LNCaP clone FGC (cell line): ENCODE measurements at places on chromosomes 16 and 17.

- DNase-seq: no peak
Measured at GRCh38 chr17:36938566-36939051, 1.3 kb downstream of the LHX1 start.

GRCh38 chr16:25627641-25628040 lies 64.1 kb upstream of the HS3ST4 start:
- DNase-seq: no peak

- no peak for DNase-seq
Measured at GRCh38 chr16:86515413-86515776, 5.1 kb downstream of the FOXF1 start.

DNA sequence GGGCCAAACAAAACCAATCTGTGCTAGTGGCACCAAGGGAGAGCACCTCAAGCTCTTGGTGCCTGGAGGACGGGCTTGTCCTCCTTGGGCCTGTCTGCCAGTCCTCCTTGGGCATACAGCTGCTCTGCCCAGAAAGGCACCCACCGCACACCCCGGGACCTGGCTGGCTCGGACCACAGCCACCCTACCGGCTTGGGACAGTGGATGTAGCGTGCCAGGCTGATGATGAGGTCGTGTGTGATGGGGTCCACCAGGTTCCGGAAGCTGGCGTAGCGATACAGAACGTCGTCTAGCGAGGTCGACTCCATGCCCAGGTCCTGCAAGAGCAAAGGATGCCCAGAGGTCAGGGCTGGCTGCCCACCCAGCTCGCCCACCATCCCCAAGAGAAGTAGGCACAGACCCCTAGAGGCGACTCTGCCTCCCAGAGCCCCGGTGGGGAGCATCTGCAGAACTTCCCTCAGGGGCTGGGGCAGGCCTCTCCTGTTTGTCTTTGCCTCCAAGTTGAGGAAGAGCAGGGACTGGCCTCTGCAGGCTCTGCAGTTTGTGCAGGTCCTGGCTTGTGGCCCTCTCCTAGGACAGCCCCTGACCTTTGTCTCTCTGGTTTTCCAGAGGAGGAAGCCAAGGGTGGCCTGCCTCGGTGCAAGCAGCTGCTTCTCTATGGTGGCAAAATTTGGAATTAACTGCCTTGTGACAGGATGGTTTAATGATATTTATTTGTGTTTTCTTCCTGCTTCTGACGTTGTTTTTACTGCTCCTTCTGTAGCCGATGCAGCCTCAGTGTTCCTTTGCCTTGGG lies 29.7 kb downstream of the LRRC75A start:
- DNase-seq: no peak

GRCh38 chr16:72848759-72849664 lies 198.9 kb downstream of the ZFHX3 start:
- peak; percentile 65 for DNase-seq

- no peak for DNase-seq
Measured at GRCh38 chr17:9148905-9149525, 127.7 kb downstream of the NTN1 start.

DNA sequence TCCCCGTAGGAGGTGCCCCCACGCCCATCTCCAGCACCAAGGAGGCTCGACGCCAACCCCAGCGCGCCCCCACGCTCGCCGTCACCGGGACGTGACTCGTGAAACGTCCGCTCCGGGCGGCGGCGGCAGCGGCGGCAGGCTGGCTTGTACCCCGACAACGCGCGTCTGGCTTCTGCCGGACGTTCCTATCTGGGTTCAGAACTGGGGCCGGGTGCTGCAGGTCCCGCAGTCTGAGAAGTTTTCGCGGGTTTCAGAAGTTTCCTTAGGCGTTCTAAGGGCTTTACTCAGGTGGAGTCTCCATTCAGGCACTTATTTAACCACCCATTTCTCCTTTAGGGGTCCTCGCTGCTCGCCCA lies 672 bp upstream of the ALKBH5 start:
- DNase-seq: no peak

DNA sequence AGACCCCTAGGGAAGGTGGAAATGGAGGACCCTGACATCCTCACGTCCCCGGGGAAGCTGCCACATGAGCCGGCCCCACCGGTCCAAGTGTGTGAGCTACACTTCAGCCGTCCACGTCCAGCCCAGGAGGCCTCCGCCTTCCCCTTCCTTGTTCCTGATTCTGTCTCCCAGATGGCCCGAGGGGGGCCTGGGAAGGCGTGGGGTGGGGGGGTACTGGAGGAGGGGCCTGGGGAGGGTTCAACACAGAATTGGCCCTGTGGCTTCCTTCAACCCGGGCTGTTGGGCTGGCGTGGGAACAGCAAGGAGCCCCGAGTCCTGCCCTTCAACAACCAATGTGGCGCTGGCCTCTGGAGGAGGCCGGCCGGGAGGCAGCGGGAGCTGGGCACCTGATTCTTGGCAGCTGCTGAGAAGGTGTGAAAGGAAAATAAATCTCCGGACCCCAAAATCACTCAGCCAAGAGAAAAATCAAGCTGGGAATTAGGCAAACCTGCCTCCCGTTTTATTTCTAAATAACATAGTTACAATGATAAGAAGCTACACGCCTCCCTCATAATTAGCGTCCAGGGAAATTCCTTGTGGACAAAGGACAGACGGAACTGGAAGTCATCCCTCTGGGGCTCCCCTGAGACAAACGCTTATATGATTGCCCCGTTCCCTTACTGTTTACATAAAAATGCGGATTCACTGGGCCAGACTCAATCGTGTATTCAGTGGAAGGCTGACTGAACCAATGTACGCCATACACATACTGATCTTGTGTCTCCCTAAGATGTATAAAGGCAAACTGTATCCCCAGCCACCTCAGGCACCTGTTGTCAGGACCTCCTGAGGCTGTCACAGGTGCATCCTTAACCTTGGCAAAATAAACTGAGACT lies 1.8 kb upstream of the APRT start:
- no peak for DNase-seq

DNA sequence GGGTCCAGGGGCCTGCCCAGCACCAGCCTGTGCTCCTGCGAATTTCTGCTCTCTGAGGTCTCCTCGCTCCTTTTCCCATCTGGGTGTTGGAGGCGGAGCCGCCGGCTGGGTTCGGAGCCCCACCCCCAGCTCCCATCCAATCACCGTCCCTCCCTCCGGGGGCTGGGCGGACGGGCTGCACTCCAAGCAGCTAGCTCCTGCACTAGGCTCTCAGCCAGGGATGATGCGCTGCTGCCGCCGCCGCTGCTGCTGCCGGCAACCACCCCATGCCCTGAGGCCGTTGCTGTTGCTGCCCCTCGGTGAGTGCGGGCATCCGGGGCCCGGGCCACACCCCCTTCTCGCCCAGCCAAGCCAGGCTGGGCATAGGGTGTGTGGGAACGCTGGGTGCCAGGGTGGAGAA lies at the start of gene NRN1L:
Gene NRN1L, plus strand, starts transcription at position 202 of the 400 bp plus-strand sequence. Its CDS starts 19 bp downstream, at position 221.
- peak; percentile 52 for DNase-seq

DNA sequence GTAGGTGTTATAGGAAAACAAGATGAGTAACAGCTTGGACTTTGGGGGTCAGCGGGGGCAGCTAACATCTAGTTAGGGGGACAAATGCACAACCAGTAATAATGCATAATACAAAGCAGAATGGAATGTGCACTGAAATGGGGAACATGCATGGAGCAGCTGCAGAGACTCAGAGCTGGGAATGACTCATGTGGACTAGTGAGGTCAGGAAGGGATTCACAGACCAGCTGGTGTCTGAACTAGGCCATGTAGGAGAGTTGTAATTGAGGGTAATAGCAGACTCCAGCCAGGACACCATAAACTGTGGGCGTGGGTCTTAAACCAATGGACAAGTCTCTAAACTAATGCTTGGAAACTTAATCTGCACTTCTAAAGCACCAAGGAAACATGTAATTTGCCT lies 176.8 kb upstream of the ASIC2 start:
- no peak for DNase-seq

DNA sequence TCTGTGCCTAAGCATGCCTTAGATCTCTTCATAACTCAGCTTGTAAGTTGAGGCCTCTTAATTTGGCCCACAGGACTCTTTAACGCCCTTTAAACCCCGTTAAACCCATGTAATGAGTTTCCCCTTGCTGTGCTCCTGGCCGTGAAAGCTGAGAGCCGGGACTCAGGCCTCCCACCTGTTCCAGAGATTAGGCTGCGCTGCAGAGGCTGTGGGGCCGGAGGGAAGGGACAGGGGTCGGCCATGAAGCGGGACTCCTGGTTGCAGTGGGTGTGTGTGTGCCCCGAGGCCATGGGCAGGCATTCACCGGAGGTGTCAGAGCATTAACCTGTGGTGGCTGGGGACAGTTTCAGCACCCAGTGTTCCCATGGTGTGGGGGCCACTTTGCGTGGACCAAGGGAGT lies 150.8 kb upstream of the IRX3 start:
- DNase-seq: no peak

- no peak for DNase-seq
Measured at GRCh38 chr17:10579270-10579669, 29.8 kb upstream of the MYH2 start.

- DNase-seq: no peak
Measured at GRCh38 chr17:5429191-5429887, 9.4 kb downstream of the RPAIN start.

GRCh38 chr16:84548508-84548907 lies 44.0 kb upstream of the MEAK7 start:
- no peak for DNase-seq

- peak; percentile 15 for DNase-seq
Measured at GRCh38 chr17:9768381-9768934, 22.9 kb downstream of the DHRS7C start.

GRCh38 chr16:82071421-82071820 lies 36.4 kb downstream of the HSD17B2 start:
- no peak for DNase-seq

GRCh38 chr16:68884401-68884800 lies 41.1 kb downstream of the TANGO6 start:
- DNase-seq: no peak

DNA sequence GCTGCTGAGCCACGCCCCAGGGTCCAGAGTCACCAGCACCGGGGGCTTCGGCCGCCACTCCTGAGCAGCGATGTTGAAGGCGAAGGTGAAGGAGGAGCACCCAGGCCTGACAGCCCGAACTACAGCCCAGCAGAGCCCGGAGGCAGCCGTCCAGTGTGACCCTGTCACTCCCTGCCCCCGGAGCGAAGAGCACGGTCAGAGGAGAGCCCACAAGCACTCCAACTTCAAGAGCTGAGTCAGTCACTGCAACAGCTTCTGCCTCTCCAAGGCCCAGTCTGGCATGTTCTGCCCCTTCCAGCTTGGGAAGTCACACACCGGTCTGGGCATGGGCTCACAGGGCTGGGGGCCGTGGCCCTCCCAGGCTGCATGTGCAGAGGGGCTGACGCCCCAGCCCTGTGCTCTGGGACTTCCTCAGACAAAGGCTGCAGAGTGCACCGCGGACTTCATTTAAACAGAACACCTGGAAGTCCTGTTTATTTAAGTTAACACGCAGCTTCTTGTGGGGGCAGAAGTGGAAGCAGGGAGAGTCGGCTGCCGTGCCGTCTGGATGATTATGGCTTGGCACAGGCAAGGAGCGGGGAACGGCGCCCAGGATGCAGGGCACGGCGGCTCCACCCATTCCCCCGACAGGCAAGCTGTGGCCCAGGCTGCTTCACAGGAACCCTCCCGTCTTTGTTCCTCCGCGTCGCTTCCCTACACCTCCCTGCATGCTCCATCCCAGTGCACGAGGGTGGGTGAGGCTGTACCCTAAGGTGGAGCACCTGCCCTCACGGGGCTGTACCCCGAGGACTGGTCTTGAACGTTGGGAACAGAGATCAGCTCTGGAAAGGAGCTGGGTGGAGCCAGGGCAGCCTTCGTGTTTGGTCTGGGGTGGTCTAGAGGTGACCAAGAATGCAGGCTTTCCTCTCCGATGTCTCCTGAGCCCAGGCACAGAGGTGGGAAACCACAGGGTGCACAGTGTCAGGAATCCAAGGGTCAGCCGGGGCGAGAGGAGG lies 68.9 kb upstream of the METRNL start:
- no peak for DNase-seq

- DNase-seq: no peak
Measured at GRCh38 chr17:79621151-79621943, 10.5 kb upstream of the RBFOX3 start.

DNA sequence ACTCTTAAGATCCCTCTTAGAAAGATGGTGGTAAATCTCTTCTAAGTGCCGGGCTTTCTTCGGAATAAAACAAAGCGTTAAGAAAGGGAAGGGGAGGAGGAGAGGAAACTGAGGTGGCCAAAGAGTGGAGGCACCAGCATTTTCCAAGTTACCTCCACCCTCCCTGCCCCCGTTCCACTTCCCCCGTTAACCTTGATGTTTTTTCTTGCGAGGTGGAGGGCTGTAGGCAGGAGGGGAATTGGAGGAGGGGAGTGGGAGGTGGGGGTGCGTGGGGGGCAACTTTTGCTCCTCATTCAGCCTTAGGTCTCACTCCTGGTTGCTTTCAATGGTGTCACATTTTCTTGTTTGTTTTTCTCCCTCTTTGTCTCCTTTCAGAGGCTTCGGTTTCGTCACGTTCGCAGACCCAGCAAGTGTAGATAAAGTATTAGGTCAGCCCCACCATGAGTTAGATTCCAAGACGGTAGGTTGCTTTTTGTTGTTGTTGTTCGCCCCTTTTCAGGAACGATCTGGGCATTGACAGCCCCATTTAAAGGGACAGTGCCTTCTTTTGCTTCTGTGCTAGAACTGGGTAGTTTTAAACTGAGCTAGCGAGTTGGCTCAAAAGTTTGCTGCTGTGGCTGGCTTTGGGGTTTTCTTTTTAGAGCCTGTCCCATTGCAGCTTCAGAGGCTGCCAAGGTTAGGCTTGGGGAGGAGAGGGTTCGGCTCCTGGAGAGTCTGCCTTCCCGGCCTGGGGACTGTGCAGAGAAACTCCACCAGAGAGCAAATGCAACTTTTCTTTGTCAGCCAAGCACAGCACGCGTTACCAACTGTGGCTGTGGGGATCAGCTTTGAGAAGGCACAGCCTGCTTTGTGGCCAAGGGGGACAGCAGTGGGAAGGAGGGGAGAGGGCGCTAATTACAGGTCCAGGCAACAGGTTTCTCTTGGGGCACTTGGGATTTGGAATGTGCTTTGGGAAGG lies 1.9 kb downstream of the MSI2 start:
- no peak for DNase-seq

DNA sequence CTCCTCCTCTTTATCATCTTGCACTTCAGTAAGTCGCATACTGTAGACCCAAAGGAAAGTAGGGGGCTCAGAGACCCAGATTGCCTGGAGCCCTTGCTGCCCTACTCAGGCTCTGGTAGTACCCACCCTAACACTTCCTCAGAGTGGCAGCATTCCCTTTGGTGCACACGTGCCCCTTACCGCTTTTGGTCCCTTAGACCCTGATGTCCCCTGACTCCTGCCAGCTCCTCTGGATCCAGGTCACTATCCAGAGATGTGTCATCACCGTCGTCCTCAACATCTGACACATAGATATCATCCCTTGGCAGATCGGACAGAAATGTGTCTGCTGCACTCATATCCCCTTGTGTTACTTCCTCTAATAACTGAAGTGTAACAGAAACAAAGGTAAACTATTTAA lies 5.4 kb upstream of the PSMC5 start:
- no peak for DNase-seq
